Activated effector memory CD4-positive, alpha-beta T cell treated with anti-CD3 and anti-CD28 coated beads, Interleukin-2, amount 50 U/mL, for 16 hours (primary cell): ENCODE measurements at places on chromosomes 1 and 21.
A peak's percentile ranks its signal among the peaks of the same experiment; 100 is the strongest.

DNA sequence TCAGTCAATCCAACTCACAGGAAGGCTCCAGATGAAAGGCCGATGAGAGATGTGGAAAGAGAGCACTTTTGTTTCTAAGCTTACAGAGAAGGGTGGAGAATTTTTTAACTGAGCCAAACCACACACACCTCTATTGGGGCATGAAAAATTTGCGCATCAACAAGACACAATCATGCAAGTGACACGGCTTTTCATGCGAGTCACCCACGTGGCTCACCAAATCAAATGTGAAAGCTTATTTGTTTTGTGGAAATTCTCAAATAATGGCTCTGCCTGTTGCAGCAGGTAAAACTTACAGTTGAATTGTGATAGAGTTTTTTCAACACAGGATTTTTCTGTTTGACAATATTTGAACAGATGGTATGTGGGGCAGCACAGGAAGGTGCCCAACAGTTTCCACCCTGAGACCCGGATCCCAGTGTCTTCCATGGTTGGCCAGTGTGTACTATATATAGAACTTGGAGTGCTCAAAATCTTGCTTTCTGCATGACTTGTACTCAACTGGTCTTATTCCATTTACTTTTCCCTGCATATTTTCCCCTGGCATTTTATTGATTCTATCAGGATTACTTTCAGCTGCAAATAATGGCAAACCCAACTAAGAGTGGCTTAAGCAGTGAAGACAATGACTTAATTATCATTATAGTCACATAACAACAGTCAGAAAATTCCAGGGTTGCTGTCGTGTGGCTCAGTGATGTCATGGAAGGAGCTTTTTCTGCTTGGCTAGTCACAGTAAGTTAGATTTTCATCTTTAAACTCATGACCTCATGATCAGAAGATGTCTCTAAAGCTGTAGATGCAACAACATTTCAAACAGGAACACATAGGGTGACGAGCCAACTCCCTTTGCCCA, 90.6 kb upstream of the SIM2 start:
- no peak for DNase-seq

DNA sequence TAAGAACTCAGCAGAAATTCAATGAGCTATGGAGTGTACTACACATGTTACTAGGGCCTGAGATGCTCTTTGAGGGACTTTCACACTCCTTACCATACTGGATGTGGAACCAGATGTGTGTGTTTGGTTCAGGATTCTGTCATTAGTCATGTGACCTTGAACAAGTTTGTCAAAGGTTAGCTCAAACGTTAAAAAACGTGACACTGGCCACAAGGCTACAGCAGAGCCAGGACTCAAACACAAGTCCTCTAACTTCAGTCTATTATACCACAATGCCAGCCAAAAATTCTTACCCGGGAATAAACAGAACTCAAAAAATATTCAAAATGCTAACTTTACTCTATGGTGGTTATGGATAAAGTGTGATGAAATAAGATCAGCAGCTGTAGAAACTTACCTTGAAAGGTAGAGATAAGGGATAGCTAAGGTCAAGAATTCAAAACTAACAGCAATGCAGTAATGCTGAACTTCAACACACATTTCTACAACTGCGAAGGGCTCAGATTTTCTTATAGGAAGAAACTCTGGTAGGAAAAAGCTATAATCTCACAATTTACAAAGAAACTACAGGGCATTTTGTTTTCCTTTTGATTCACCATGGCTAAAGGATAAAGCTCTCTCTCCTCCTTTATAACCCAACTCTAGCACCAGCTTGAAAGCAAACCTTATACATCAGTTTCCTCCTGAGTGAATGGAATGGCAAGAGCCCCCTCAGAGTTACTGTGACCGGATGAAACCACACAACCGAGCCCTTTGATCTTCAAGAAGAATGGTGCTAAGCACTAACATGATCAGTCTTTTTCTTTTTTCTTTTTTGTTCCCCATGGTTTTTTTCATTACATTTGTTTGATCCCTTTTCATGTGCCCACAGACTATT, 233.9 kb downstream of the SLC45A1 start:
- no peak for DNase-seq

DNA sequence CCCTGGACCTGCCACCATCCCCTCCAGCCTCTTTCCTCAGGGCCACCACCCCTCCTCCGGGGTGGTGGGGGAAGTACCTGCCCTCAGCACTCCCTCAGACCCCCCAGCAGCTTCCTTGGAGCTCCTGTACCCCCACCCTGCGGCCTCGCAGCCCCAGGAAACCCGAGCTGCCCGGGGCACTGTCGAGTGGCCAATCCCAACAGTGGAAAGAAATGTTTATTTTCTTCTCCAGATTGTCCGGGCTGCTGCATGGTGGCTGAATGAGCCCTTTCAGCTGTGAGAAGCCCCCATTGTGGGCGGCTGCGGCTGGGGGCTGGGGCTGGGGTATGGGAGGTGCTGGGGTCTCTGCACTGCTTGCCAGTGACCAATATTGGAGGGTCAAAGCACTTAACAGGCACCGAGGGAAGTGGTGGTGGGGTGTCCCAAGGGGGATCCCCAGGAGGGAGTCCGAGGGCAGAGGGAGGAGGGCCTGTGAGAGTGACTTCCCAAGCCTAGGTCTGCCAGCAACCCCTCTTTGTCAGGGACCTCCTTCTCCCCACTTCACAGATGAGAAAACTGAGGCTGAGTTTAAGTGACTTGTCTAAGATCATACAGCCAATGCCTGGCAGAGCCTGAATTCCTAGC, 25.2 kb downstream of the RUNX3 start:
- peak; percentile 61 for DNase-seq

- DNase-seq, result no peak
Observed at GRCh38 chr1:204032642-204033235, 40.2 kb upstream of the SOX13 start.

DNA sequence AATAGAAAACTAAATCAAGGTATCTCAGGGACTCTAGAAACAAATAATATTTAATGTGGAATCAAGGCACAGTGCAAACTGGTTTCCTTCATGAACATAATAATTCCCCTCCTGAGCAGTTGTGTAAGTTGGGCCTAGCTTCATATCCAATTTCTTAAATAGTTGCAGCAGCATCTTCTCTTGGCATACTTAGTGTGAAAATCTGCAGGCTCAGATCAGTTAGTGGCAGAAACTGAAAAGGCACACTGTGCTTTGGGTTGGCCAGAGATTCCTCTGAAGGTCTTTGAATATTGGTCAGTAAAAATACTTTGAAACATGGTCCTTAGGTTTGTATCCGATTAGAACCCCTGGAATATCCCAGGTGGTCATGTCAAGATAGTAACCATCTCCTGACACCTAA, 52.5 kb downstream of the CHRM3 start:
- no peak for DNase-seq

- no peak for DNase-seq
Observed at GRCh38 chr1:71908303-71908702, 374.0 kb downstream of the NEGR1 start.

- DNase-seq, result no peak
Observed at GRCh38 chr1:215375381-215375780, 191.7 kb upstream of the KCTD3 start.

DNA sequence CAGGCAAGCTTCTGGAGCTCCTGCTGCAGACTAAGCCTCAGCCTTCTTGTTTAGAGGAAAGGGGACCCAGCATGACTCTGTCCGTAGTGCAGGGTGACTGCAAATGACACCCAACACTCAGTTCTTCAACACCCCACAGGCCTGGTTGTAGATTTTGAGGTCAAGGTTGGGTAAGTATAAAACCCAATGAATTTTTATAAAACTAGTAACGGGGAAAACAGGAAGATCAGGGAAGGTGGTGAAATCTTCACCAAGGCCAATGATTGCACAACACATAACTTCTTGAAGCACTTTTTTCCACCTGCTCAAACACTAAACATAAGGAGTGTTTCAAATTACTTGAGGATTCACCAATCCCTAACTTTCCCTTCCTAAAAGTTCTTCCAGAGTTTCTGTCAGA, 89.4 kb upstream of the JAK1 start:
- no peak for DNase-seq

GRCh38 chr1:197029749-197030148, 37.3 kb downstream of the F13B start:
- no peak for DNase-seq

GRCh38 chr1:108036796-108037562, 72.0 kb upstream of the VAV3 start:
- no peak for DNase-seq

GRCh38 chr1:150925080-150925479, 1.1 kb upstream of the SETDB1 start:
- no peak for DNase-seq

DNA sequence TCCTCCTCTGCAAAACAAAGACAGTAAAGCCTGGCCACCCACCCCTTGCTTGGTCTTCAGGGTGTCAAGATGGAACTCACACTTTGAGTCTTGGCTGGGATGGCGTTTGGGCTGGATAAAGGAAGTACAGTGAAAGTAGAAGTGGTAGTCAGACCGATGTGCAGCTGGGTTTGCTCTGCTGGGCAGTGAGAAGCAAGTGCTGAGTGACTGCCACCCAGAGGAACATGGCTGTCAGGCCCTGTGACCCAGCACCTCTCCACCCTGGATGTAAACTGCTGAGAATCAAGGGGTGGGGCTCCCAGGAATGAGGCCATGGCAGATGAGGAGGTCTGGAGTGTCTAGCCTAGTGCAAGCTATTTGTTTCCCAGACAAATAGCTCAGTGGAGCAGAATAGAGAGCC, 51.2 kb downstream of the POFUT2 start:
- DNase-seq, result no peak

GRCh38 chr1:7826363-7826762, 26.5 kb downstream of the UTS2 start:
- DNase-seq, result no peak

DNA sequence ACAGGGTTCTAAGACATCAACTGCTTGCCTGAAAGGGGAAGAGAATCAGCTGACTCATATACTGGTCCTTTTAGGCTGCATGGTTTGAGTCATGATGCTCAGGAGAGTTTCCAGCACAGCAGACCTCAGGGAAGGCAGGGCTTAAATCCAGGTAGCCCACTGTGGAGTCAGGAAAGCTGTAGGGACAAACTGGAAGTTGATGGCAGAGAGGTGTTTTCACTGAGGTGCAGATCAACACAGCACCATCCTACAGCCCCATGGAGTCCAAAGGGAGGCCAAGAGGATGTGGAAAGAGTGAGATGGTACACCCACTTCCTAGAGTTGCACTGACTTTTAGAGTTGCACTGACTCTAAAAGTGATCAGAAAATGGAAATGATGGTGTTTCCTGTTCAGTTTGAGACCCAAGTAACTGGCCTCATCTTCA, 252.4 kb upstream of the DUSP10 start:
- no peak for DNase-seq

DNA sequence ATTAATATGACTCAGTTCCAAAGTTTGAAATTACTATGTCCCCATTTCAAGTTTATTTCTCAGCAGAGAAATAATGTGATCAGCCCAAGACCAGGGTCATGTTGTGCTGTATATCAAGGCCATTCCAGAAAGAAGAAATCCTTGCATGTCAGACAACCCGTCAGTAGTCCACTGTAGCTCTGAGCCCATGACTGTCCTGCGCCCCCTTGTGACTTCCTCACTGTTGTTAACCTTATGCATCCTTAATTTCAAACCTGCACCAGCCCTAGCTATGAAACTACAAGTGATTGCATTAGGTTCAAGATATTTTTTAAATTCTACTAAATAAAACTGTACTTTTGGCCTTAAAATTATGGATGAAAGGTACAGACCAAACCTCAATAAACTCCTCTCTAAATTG, 133.0 kb downstream of the LRRC7 start:
- DNase-seq, result no peak

DNA sequence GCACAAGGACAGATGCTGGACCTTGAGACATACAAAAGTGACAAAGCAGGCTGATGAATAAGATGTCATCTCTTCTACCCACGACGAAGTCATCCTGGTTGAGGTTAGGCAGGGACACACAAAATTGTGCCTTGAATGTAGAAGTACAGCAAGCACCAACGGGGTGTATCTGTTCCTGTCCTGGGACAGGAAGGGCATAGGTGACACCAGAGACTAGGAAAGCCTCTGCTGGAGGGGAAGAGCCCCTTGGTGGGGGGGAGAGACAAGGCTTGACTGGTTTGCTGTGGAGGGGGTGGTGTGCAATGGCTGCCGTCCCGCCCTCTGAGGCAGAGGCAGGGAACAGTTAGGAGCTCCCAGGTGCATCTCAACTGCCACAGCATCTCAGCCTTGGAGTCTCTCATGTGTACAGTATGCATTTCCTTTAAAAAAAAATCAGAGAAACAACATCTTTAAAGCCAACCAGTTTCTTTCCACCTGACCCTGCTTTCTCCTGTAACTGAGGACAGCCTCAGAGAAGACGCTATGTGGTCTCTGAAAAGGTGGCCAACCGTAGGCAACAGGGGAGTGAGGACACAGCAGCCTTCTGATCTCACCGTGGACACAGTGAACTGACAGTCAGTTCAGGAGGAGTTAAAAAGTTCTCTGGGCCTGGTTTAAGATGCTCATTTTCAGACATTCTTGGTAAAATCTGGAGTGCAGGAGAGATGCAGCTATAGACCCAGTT, 17.7 kb upstream of the GFI1 start:
- no peak for DNase-seq

DNA sequence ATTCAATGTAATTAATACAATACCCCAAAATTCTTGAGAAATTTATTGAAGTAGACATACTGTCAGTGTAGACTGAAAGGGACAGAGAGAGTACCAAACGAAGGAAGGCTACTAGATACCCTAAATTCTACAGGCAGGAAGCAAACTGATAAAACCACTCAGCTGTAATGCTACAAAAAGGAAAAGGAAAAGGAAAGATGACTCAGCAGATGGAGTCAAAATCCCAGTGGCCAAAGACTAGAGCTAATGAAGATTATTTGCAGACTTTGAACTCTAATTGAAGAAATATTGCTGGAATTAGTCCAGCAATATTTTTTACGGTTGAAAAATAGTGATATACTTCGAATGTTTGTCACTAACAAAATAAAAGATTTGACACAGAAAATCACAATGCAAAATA, 671.9 kb downstream of the BRINP3 start:
- no peak for DNase-seq

DNA sequence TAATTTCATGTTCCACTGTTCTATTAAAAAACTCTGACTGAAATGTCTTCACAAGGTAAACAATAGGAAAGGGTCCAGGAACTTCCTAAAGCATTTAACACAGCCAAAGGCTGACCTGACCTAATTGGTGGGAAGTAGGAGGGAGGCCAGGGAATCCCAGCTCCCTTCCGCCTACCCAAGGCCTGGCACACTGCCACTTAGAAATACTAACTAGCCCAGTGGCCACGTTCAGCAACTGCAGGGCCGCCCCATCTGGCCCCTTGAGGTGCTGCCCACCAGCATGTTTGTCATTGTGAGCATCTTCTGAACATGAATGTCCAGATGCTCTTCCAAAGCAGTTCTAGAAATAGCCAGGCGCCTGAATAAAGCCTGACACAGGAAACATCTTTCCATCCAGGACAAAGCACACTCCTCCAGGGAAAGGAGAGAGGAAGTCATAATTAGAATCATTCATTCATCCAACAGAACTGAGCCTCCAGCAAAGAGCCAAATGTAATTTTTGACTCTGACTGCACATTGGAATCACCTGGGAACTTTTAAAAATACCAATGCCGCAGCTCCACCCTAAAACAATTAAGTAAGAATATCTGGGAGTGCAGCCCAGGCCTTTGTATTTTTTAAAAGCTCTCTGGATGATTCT, 44.6 kb upstream of the BCL9 start:
- DNase-seq, result no peak
